ENCODE measurements at places on chromosomes 12 and 14. TPM values are rescaled to one million over a fixed set of nuclear protein-coding genes. Genes with fewer than 3 reads are reported as not detected.

DNA sequence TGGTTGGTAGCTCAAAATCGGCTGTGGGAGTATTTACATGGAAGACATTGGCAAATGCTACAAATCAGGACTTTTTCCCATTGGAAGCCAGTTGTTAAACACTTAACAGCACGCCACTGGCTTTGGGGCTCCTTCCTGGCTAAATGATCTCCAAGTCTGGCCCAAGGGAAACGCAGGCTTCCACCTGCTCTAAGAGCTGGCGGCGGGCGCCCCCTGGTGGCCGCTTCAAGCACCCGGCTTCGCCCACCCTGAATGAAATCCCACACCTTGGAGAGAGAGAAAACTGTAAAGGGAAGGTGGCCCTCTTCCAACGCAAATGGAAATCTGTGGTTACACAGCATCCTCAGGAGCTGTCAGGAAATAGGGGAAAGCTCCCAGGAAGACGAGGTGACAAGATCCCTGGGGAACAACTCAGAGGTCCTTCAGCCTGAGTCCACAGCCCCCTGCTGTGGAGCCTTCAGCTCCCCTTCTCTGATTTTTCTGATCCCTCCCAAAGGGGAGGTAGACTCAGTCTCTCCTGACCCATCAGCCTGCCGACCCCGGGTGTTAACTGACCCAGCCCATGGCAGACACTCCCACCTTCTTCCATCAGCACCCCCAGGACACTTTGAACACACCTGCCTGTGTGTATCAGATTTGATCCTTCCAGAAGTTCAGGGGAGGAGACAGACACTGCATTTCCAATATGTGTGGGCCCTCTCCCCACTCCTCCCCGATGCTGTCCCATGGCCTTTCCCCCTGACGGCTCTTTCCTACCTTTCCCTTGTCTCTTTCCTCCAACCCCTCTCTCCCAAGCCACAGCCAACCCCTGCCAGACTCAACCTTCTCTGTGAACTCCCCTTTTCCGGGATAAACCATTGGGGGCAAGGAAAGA lies 15.4 kb downstream of the SELPLG start:
- H3K27ac ChIP-seq, result peak overlapping the region; percentile 8
- H3K27me3 ChIP-seq, result no peaks in the 10 kb centered on the region
- peaks cover 28% of the 10 kb centered on the region for H3K4me1 ChIP-seq
- peaks cover 14% of the 10 kb centered on the region for H3K36me3 ChIP-seq
- DNase-seq, result peak; percentile 88

- no peaks in the 10 kb centered on the region for H3K36me3 ChIP-seq
- DNase-seq, result no peak
- no peaks in the 10 kb centered on the region for H3K27me3 ChIP-seq
- H3K4me1 ChIP-seq, result no peaks in the 10 kb centered on the region
- H3K27ac ChIP-seq, result no peak overlapping the region
Observed at GRCh38 chr14:58677517-58677916, 39.8 kb downstream of the DACT1 start.

GRCh38 chr12:128823216-128823915 lies 392 bp downstream of the SLC15A4 start:
- H3K27me3 ChIP-seq, result no peaks in the 10 kb centered on the region
- peaks cover 32% of the 10 kb centered on the region for H3K4me1 ChIP-seq
- no peak overlapping the region for H3K27ac ChIP-seq
- H3K4me3 ChIP-seq, result peak overlapping the region; percentile 89
- no peak for DNase-seq

DNA sequence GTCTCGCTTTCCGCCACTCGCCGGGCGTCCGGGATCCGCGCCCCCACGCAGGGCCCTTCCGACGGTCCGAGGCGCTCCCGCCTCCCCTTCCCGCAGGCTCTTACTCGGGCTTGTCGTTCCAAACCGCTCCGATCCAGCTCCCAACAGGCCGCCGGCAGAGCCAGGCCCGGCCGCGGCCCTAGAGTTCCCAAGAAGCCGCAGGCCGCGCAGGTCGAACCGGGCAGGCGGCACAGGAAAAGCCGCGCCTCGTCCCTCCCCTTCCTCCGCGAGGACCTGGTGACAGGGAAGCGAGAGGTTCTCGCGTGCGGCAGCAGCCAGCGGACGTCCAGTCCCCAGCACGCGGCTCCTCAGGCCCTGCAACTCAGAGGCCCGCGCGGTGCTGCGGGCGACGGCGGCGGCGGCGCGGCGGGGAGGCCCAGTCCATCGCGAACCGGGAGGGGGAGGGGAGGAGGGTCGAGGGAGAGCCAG lies 272 bp downstream of the HECTD1 start:
- peak overlapping the region; percentile 92 for H3K27ac ChIP-seq
- peak; percentile 90 for DNase-seq
- peaks cover 12% of the 10 kb centered on the region for H3K4me1 ChIP-seq

- no peaks in the 10 kb centered on the region for H3K27me3 ChIP-seq
- peaks cover 3% of the 10 kb centered on the region for H3K4me1 ChIP-seq
- no peak overlapping the region for H3K4me3 ChIP-seq
- no peak for DNase-seq
Observed at GRCh38 chr12:46472893-46473633, 100.5 kb upstream of the SLC38A2 start.

- DNase-seq, result peak; percentile 66
- no peak overlapping the region for H3K4me3 ChIP-seq
- peak overlapping the region; percentile 89 for H3K27ac ChIP-seq
- H3K27me3 ChIP-seq, result no peaks in the 10 kb centered on the region
- H3K4me1 ChIP-seq, result peaks cover 26% of the 10 kb centered on the region
- no peaks in the 10 kb centered on the region for H3K36me3 ChIP-seq
Observed at GRCh38 chr12:46523863-46524770, 151.5 kb upstream of the SLC38A2 start.

DNA sequence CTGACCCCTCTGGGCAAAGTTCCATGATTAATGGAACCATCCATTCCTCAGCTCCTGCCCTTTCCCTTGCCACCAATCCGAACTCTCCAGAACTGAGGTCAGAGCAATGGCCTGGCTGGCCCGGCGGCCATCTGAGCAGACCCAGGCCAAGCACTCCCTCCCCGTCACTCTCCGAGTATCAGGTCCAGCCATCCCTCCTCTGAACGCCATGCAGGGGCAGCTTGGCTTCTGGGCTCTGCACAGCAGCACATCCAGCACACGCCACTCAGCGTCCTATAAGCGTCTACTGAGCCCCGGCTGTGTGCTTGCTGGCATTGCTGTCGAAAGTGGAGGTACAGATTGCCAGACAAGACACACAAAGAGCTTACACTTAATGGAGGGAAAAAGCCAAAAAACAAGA lies 34.3 kb upstream of the VWF start:
- H3K4me3 ChIP-seq, result no peak overlapping the region
- peaks cover 8% of the 10 kb centered on the region for H3K4me1 ChIP-seq
- no peaks in the 10 kb centered on the region for H3K27me3 ChIP-seq
- no peak for DNase-seq
- H3K36me3 ChIP-seq, result no peaks in the 10 kb centered on the region
- no peak overlapping the region for H3K27ac ChIP-seq

DNA sequence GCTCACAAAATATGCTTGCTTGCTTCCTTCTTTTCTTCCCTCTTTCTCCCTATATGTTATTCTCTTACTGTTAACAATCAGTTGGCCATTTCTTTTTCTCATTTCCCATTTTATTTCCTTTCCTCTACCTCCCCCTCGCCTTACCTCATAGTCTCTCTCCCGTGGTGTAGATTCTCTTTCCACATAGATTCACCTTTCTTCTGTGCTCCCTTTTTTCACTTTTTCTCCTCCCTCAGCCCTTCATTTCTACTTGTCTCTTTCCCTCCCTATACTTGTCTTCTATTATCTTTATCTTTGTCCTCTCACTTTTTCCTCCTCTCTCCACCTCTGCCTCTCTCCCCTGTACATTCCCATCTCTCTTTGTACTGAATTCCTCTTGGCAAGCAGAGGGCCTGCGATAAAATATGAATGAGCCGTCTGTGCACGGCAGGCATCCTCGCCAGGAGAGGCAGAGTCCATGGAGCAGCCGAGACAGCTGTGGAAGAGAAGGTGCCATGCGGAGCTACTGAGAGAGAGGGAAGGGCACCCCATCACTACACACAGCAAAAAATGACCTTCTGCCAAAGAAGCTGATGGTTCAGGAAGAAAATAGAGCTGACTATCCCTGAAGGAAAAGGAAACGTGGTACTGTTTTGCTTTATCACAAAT lies 12.1 kb downstream of the C14orf93 start:
- peaks cover 6% of the 10 kb centered on the region for H3K4me1 ChIP-seq
- no peak overlapping the region for H3K27ac ChIP-seq
- no peak for DNase-seq
- H3K36me3 ChIP-seq, result peaks cover 15% of the 10 kb centered on the region
- H3K27me3 ChIP-seq, result no peaks in the 10 kb centered on the region

GRCh38 chr12:90999966-91000365 lies 4.8 kb downstream of the EPYC start:
- no peak overlapping the region for H3K4me3 ChIP-seq
- H3K36me3 ChIP-seq, result no peaks in the 10 kb centered on the region
- no peak for DNase-seq
- H3K27me3 ChIP-seq, result no peaks in the 10 kb centered on the region

GRCh38 chr12:25422241-25422640 lies 130.8 kb downstream of the LMNTD1 start:
- no peak overlapping the region for H3K4me3 ChIP-seq
- H3K36me3 ChIP-seq, result no peaks in the 10 kb centered on the region
- no peak for DNase-seq
- H3K27ac ChIP-seq, result no peak overlapping the region
- no peaks in the 10 kb centered on the region for H3K27me3 ChIP-seq
- no peaks in the 10 kb centered on the region for H3K4me1 ChIP-seq

GRCh38 chr12:106004289-106004688 lies 134.5 kb downstream of the NUAK1 start:
- no peaks in the 10 kb centered on the region for H3K36me3 ChIP-seq
- no peaks in the 10 kb centered on the region for H3K27me3 ChIP-seq
- H3K4me1 ChIP-seq, result no peaks in the 10 kb centered on the region

GRCh38 chr14:72828604-72829003 lies 65.3 kb downstream of the DPF3 start:
- no peak overlapping the region for H3K4me3 ChIP-seq
- no peaks in the 10 kb centered on the region for H3K4me1 ChIP-seq
- no peaks in the 10 kb centered on the region for H3K36me3 ChIP-seq
- H3K27ac ChIP-seq, result no peak overlapping the region
- H3K27me3 ChIP-seq, result no peaks in the 10 kb centered on the region

PLD4 gene
- 5.5 TPM for total RNA-seq

ART4 gene
- 0.38 TPM for total RNA-seq

HAL gene
- total RNA-seq, result 0.38 TPM

MYH7 gene
- 0.09 TPM for total RNA-seq

PRKD1 gene
- 2.5 TPM for total RNA-seq
